Stimulated activated CD4-positive, alpha-beta T cell treated with anti-CD3 and anti-CD28 coated beads, TNF-alpha, amount 100 ng/mL, for 48 hours (primary cell): ENCODE measurements at places on chromosomes 5 and 9.
A peak's percentile ranks its signal among the peaks of the same experiment; 100 is the strongest.

- no peak for DNase-seq
Observed at GRCh38 chr9:117671468-117671867, 32.7 kb upstream of the TLR4 start.

- no peak for DNase-seq
Observed at GRCh38 chr5:95845391-95845790, 22.9 kb upstream of the GLRX start.

- no peak for DNase-seq
Observed at GRCh38 chr5:157100140-157100679, 8.6 kb downstream of the HAVCR2 start.

- DNase-seq, result no peak
Observed at GRCh38 chr9:14158916-14159315, 155.0 kb downstream of the NFIB start.

GRCh38 chr5:124908581-124909451 is 162.4 kb upstream of the ZNF608 start:
- DNase-seq, result no peak

- DNase-seq, result no peak
Observed at GRCh38 chr5:80745490-80745889, 90.7 kb upstream of the DHFR start.

- no peak for DNase-seq
Observed at GRCh38 chr5:170849374-170849773, 12.4 kb upstream of the RANBP17 start.

- DNase-seq, result no peak
Observed at GRCh38 chr5:75395277-75395676, 58.3 kb downstream of the HMGCR start.

GRCh38 chr5:61257421-61257820 is 74.6 kb upstream of the ZSWIM6 start:
- DNase-seq, result no peak

GRCh38 chr9:75889977-75890471 is 449 bp upstream of the PCSK5 start:
- DNase-seq, result no peak

DNA sequence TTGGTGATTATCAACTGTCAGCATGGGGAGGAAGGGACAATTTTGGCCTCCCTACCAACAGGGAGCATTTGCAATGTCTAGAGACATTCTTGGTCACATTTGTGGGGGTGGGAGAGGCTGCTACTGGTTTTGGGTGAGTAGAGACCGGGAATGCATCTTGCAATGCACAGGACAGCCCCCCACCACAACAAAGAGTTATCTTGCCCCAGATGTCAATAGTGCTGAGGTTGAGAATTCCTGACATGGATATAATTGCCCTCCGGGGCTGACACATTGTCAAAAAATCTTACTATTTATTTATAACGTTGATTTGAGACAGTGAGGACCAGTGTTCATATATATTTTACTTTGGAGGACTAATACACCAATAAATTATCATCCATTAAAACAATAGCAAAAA is 316.1 kb downstream of the PSAT1 start:
- no peak for DNase-seq

- no peak for DNase-seq
Observed at GRCh38 chr9:125156551-125156950, 13.2 kb upstream of the SCAI start.

- DNase-seq, result no peak
Observed at GRCh38 chr9:133263557-133263956, 11.4 kb downstream of the ABO start.

DNA sequence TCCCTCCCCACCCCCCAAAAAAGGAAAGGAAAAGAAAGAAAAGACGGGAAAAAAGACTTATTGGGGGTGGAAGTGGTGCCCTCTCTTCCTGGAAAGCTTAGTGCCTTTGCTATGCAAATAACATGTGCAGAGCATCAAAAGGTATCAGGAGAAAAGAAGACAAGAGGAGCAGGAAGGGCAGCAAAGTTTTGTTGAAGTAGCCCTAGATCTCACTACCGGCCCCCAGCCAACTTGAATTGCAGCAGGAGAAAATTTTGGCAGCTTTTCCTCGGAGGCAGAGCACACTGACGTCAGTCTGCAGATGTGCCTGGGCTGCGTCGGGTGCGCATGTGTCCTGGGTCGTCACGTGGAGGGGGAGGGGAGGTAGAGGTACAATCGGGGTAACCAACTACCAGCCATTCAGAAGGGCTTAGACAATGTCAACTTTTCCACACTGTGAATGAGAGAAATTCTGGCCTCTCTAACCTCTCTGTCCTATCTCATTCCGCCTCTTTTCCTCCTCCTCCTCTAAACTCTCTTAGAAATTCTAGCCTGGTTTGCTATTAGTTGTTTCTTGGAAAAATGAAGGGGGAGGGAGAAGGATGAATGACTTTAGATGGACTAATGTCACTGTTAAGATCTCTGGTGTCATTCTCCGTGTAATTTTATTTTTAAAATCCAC is at the start of gene ADAMTS6:
Gene ADAMTS6 (minus strand): TSS at position 286 of the 661 bp plus-strand sequence. CDS start 8,247 bp downstream, outside the sequence.
- peak; percentile 65 for DNase-seq

DNA sequence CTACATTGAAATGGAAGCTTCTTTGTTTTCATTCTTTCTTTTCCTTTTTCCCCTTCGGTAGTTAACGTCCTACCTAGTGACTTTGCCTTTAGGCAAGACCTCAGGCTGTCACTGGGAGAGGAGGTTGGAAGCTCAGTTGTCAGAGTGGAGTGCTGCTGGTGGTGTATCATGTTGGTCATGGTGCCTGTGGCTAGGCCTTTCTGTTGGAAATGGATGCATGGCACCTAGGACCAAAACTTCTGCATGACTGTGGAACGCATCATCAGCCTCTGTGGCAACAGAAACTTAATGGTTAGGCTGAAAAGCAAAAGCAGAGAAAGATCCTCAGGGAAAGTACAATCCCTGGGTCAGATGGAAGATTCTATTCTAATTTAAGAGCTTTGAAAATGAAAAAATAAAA is 57.9 kb downstream of the OSTF1 start:
- DNase-seq, result no peak

DNA sequence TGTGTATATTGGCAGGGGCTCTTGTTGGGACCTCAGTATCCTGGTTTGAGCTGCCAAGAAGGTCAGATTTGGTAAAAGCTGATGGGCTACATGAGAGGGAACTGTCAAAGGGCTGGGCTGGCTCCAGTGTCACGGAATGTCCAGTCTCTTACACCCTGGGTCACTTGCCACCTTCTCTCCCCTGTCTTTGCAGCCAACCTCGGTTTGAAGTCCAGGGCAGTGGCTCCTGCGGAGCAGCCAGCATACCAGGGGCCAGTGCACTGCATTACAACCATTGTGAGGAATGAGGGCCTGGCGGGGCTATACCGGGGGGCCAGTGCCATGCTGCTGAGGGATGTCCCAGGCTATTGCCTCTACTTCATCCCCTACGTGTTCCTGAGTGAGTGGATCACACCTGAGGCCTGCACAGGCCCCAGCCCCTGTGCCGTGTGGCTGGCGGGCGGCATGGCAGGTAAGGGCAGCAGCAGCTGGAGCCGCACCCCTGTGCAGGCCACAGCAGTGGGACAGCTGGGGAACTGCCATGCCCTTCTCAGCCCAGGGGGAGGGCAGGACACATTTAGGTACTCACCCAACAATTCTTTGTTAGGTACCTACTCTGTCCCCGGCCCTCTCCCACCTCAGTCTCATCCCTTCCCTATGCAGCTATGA is 24.2 kb downstream of the IL9 start:
- DNase-seq, result no peak

GRCh38 chr9:77569335-77569734 is 78.8 kb downstream of the GNA14 start:
- DNase-seq, result no peak

DNA sequence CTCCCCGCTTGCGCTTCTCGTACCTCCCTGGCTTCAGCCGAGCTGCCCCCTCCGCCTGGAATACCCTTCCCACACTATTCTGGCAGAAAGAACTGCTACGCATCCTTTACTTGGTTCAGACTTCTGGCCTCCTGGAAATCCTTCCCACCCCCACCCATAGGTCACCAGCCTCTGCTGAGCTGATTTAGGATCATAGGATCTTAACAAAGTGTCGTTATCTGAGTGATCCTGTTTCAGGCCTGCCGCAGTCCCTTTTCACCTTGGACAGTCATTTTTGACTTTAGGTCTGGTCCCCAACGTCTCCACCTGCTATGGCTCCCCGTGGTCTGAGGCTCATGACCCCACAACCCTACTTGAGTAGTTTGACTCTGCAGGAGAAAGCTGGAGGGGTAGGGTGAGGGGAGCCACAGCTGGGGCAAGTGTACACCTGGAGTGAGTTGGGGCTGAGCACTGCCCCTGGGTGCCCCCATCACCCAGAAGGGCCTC is 27.3 kb downstream of the EGR1 start:
- no peak for DNase-seq

- DNase-seq, result no peak
Observed at GRCh38 chr5:147245381-147246165, 10.7 kb downstream of the STK32A start.

GRCh38 chr5:124536333-124536732 is 210.1 kb downstream of the ZNF608 start:
- no peak for DNase-seq

- DNase-seq, result no peak
Observed at GRCh38 chr9:89751079-89751825, 146.4 kb downstream of the GADD45G start.

DNA sequence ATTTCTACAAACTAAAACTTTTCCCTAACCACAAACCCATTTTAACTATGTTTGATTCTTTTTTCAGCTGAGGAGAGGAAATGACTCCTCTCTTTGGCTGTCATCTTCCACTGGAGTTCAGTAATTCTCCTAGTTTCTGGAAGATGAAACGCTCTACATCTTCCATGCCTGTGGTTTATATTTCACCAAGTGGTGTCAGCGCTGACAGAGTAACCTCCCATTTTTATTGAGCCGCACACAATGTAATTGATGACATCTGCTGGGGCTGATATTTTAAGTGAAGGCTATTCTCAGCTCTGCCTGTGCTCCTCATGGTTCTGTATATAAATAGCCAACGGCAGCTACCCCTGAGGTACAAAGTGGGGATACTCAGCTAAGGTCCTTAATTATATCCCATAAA is 234.6 kb downstream of the SPOCK1 start:
- DNase-seq, result no peak
